LHCN-M2 (cell line): ENCODE measurements at places on chromosomes 16 and 17. TPM values are rescaled to one million over a fixed set of nuclear protein-coding genes. Genes with fewer than 3 reads are reported as not detected.

GRCh38 chr17:64004218-64004770 is 6.1 kb downstream of the PRR29 start:
- no peak for DNase-seq

MYO1D gene
- 26.2 and 35.1 TPM in 2 replicates for total RNA-seq

DNA sequence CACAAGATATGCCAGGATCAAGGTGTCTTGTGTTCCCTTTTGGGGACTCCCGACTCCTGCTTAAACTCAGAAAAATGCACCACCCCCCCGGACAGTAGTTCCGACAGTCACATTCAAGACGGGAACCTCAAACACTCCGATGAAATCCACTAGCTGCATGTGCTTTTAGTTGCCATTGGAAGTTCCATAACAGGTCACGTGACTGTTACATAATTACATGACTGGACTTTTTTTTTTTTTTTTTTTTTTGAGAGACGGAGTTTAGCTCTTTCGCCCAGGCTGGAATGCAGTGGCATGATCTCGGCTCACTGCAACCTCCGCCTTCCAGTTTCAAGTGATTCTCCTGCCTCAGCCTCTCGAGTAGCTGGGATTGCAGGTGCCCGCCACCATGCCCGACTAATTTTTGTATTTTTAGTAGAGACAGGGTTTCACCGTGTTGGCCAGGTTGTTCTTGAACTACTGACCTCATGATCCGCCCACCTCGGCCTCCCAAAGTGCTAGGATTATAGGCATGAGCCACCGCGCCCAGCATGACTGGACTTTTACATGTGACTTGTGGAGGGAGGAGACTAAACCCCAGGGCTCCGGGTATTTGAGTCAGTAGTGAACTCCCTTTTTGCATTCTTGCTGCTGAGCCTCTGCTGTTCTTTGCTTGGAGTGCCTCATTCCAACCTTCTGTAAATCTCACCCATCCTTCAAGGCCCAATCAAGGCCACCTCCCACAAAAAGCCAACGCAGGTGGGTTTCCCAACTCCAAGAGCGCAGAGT is 1.6 kb downstream of the SIRT7 start:
- DNase-seq, result peak; percentile 82

DNA sequence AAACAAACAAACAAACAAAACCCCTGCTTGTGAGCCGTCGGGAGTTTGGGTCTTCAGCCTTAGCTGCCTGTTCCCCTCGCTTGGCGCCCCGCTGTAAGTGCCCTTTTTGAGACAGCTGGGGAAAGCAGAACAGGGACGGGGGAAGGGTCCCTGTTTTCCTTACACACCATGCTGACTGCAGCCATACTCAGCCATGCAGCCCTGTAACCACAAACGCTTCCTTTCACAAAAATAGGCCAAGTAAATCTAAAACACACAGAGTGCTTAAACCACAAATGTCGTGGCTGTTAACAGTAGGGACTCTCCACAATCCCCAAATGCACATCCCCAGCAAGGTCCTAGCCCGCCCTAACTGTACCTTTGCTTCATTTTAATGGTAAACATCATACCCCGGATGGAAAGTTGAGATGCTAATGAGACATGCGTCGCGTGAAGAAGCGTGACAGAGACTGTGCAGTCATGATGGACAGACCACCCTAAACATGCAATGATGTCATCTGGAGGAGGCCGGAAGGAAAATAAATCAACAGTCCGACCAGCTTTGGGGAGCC is 129.9 kb downstream of the MGAT5B start:
- no peak for DNase-seq

- peak; percentile 34 for DNase-seq
These were observed at the start of the genes ARSG and SLC16A6 for GRCh38 chr17:68290955-68291835. Gene ARSG (plus strand): TSS chr17:68291495. CDS start chr17:68307494, 15,999 bp downstream. Gene SLC16A6 (minus strand): TSS chr17:68291127. CDS start chr17:68278320, 12,807 bp downstream.

GAS2L2 gene
- total RNA-seq, result not detected in 2 replicates

GRCh38 chr17:51391982-51392654 is 131.8 kb downstream of the UTP18 start:
- no peak for DNase-seq

DNA sequence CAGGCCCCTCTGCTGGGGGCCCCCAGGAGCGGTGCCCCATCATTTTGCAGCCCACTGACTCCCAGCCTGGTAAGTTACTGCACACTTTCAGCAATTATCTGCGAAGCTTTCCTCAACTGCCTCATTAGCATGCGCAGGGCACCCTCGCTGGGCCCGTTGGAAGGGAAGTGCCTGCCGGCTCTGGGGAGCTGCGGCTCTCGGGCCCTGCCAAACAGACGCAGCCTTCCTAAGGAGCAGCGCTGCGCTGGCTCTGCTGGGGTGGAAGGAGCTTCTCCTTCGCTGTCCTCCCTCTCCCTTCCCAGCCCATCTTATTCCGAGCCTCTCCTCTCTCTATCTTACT is 71.0 kb downstream of the RBBP6 start:
- no peak for DNase-seq

- peak; percentile 90 for DNase-seq
These were observed 1.3 kb downstream of the MAZ start for GRCh38 chr16:29807426-29808218.

- DNase-seq, result no peak
These were observed 47.6 kb downstream of the HS3ST2 start for GRCh38 chr16:22861580-22861979.
